ENCODE measurements at places on chromosomes 6 and 20.

GRCh38 chr6:64270083-64270482, 634.5 kb downstream of the PHF3 start:
- DNase-seq = no peak

DNA sequence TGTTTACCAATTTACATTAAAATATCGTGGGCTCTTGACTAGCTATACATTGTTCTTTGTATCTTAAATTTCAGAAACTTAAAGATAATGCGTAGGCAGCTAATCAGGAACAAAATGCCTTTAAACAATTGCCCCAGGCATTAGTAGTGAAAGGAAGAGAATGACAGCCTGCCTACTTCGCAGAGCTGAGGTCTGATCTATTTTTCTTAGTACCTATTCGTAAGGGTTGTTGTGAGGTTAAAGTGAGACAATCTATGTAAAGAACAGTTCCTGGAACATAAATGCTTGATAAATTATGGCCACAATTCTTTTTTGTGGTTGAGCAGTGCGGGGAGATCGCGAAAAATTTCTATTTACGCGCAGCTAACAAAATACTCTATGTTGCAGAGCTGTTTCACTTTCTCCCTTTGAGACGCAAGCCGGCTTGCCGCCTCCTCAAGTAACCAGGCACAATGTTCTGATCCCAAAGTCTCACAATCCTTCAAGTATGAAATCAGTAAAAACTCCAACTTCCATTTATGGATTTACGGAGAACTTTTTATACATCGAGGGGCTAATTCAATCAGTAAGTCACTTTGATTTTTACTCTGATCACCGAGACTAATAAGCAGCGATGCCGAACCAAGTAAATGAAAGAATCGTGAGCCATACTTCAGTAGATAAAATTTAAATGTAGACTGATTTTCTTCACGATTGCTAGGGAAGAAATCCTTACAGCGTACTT, 878 bp upstream of the PNRC1 start:
- DNase-seq = peak; percentile 64

DNA sequence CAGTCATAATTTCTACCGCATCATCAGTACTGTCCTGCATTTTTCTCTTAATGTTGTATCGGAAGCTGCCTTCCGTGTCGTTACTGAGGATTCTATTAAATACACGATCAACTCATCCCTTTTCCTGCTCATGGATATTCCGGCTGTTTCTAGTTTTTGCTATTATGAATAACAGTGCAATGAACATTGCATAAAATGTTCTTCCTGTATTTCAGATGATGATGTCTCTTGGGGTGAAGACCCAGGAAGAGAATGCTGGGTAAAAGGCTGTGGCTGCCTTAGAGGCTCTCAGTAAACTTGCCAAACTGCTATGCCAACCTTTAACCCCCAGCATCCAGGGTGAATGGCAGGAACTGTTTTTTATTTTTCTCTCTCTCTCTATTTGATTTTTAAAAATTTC, 24.1 kb upstream of the EPB41L1 start:
- no peak for DNase-seq

DNA sequence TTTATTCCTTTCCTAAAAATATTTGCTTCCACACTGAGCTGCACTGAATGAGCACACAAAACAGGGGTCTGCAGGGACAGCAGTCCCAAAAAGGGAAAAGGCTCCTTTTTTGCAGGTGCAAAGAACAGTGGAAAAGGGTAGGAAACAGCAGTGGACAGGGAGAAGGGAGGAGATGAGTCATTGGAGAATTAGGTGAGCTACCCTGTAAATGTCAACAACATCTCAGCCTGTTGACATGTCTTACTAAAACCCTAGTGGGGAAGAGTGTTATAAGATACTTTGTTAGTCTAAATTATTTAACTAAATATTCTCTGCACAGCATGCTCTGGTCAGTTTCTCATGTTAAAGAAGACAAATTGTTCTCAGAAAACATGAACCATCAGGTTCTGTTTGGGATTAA, 151.5 kb upstream of the FBXL4 start:
- no peak for DNase-seq
